Naive B cell (primary cell): ENCODE measurements at places on chromosomes 11 and 22.

DNA sequence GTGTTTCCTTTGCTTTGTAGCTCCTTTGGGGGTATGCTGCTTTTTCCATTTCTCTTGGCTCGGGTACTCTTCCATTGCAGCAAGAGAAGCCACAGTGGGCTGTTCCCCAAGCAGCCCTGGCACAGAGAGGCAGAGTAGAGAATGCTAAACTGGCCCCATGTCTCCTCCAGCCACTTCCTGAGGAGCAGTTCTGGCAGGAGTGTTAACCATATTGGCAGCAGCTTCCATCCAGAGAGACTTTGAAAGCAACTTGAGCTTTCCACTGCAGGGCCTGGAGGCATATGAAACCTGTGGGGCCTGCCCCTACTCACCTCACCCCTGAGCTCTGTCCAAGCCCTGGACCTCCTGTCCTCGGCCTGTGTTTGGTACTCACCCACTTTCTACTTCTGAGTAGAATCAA lies 61.8 kb downstream of the ALX4 start:
- H3K4me1 ChIP-seq: no peaks in the 10 kb centered on the region
- H3K27ac ChIP-seq: no peak overlapping the region
- DNase-seq: no peak
- no peak overlapping the region for H3K4me3 ChIP-seq
- no peaks in the 10 kb centered on the region for H3K27me3 ChIP-seq

DNA sequence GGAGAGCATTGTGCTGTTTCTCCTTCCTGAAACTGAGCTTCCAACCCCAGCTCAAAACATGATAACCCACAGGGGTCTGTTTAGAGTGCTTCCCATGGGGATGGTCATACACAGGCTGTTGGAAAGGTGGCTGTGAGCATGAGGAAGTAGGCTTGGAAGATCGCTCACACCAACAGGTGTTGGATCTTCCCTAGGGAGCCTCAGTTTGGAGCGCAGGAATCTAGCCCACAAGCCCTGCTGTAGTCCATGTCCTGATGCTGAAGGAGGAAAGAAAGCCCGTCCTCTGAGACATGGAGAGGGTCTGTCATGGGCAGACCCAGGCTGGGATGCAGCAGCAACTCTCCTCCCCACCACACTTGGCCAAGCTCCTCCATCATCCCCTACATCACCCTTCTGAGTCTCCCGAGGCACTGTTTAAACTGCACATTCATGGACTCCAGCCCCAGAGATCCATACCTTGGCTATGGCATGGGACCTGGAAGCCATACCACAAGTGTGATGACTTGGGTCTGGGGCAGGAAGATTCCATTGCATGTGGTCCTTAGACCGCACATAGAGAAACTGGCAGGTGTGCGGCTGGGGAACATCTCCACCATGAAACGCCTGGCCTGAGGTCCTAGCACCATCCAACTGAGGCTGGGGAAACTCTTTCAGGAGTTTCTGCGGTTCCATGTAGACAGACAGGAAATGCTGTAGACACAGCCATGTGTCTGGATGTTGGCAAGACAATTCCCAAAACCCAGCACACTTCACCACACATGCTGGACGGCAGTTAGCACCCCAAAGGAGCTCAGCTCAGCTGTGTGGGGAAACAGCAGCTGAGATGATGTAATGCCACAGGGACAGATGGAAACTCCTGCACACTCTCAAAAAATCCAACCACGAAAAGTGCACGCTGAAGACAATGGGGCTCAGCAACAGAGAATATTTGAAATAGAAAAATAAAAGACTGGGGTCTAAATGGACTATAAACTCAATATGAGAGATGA lies 27.6 kb upstream of the TTC12 start:
- H3K27ac ChIP-seq: no peak overlapping the region
- H3K27me3 ChIP-seq: no peaks in the 10 kb centered on the region
- no peaks in the 10 kb centered on the region for H3K36me3 ChIP-seq
- no peak for DNase-seq
- H3K4me1 ChIP-seq: peaks cover 3% of the 10 kb centered on the region
- H3K4me3 ChIP-seq: no peak overlapping the region

- no peak for DNase-seq
- H3K4me3 ChIP-seq: no peak overlapping the region
- no peaks in the 10 kb centered on the region for H3K4me1 ChIP-seq
- peaks cover 6% of the 10 kb centered on the region for H3K36me3 ChIP-seq
- peak overlapping the region; percentile 62 for H3K27ac ChIP-seq
- no peaks in the 10 kb centered on the region for H3K27me3 ChIP-seq
Observed at GRCh38 chr11:18065572-18065971, 19.5 kb upstream of the TPH1 start.

GRCh38 chr22:50704510-50705218 lies 32.0 kb downstream of the SHANK3 start:
- no peak for DNase-seq
- H3K36me3 ChIP-seq: no peaks in the 10 kb centered on the region
- H3K4me3 ChIP-seq: no peak overlapping the region

DNA sequence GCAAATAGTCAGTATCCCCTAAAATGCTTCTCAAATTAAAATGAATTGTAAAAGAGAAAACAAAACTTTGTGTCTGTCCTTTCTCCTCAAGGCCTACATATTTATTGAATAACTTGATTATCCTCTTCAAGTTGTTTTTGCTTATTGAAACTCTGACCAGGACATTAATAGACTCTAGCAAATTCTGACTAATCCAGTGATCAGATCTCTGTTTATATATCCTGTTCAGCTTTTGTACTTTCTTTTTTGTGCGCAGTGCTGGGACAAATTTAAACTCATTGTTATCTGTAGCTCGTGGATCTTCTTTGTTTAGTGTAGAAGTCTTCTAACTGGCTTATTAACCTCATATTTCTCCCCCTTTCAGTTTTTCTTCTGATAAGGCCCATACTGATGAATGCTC lies 139.9 kb upstream of the SORL1-AS1 start:
- H3K27ac ChIP-seq: no peak overlapping the region
- peaks cover 37% of the 10 kb centered on the region for H3K4me1 ChIP-seq
- H3K4me3 ChIP-seq: no peak overlapping the region
- no peaks in the 10 kb centered on the region for H3K27me3 ChIP-seq
- DNase-seq: no peak
